ENCODE measurements at places on chromosomes 1 and 21. TPM values are rescaled to one million over a fixed set of nuclear protein-coding genes. Genes with fewer than 3 reads are reported as not detected.
A peak's percentile ranks its signal among the peaks of the same experiment; 100 is the strongest.

DNA sequence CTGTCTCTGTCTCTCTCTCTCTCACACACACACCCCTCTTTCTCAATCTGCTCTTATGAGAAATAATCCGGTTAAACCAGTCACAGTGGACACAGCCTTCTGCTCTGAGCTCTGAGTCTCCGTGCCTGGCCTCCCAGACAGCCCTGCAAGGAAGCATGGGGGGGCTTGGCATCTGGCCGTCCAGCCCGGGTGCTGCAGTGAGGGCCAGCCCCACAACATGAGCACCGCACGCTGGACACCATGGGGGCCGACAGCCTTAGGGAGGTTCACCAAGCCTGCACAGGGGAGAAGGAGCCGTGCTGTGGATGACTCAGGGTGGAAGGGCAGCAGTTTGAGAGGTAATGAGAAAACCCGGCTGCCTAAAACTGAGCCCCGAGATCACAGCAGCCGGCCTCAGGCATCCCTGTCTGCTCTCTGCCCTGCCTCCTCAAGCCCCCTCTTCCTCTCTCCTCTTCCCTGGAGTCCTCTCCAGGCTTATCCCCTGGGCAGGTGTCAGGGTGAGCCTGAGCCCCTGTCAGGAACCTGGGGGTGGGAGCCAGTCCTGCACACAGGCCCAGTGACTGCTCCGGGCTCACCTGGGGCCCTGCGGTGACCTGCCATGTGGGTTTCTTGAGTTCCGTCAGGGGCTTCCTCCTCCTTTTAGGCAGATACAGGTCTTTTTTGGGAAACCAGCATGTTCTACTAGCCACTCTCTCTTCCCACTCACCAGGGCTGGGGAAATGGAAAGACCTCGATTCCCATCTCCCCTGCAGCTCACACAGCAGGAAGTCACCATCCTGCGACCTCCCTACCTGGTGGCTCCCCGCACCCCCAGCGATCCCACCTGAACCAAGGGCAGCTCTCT lies 92.8 kb downstream of the ITPKB start:
- no peak overlapping the region for H3K27ac ChIP-seq
- H3K36me3 ChIP-seq: no peaks in the 10 kb centered on the region
- peaks cover 4% of the 10 kb centered on the region for H3K4me1 ChIP-seq
- no peaks in the 10 kb centered on the region for H3K27me3 ChIP-seq
- H3K4me3 ChIP-seq: no peak overlapping the region
- DNase-seq: no peak

- no peak for DNase-seq
- H3K27me3 ChIP-seq: no peaks in the 10 kb centered on the region
- no peak overlapping the region for H3K4me3 ChIP-seq
- H3K4me1 ChIP-seq: peaks cover 6% of the 10 kb centered on the region
- no peaks in the 10 kb centered on the region for H3K36me3 ChIP-seq
These were observed 212.8 kb downstream of the LRRC40 start for GRCh38 chr1:69992594-69992993.

DNA sequence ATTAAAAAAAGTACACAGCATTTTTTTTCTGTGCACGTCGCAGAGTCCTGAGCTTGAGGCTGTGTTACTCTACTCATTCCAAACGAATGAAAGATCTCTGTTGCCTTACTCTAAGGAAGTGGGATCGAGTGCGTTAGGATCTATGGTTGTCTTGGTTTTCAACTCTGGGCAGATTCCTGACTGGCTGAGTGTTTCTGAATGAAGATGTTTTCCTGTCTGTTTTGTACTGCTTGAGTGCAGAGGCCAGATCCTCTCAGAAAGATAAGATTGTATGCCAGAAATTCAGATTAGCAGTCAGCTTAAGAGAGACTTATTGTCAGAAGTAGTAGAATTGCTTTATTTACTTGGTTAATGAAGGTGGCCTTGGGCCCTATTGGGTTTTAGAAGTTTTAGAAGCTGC lies 14.0 kb downstream of the PLA2G2E start:
- H3K27ac ChIP-seq: no peak overlapping the region
- no peak for DNase-seq
- no peak overlapping the region for H3K4me3 ChIP-seq
- peaks cover 49% of the 10 kb centered on the region for H3K36me3 ChIP-seq
- no peaks in the 10 kb centered on the region for H3K4me1 ChIP-seq

- H3K4me1 ChIP-seq: peaks cover 67% of the 10 kb centered on the region
- DNase-seq: no peak
- H3K36me3 ChIP-seq: 0 out of 2 replicates have a peak, but pooled peaks cover 3% of the 10 kb centered on the region
- H3K4me3 ChIP-seq: peak overlapping the region; percentile 46
- H3K27me3 ChIP-seq: no peaks in the 10 kb centered on the region
These were observed 28.3 kb downstream of the ARID1A start for GRCh38 chr1:26724118-26724517.

DNA sequence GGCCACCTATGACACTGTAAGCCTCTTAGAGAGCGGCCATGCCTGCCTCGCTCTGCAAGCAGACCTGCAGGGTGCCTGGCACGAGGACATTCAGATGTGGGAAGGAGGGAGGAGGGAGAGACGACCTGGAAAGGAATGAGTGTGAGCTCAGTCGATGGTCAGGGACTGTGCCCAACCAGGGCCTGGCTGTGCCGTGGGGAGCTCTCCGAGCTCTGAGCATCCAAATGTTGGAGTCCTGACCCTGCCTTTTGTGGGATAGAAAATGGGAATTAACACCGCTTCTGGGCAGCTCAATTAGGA lies 7.3 kb downstream of the CSTB start:
- DNase-seq: peak; percentile 25
- H3K4me3 ChIP-seq: no peak overlapping the region
- H3K4me1 ChIP-seq: peaks cover 25% of the 10 kb centered on the region
- H3K27ac ChIP-seq: 0 out of 2 replicates have a peak overlapping the region, but pooled peaks have one; percentile 45

KCNE2 gene
- total RNA-seq: 0.28 TPM

DISP3 gene
- 11.1 TPM for total RNA-seq

PRKAA2 gene
- total RNA-seq: 8.8 TPM
